ENCODE measurements at places on chromosomes 4 and X.
A peak's percentile ranks its signal among the peaks of the same experiment; 100 is the strongest.

- DNase-seq = no peak
- H3K36me3 ChIP-seq = no peaks in the 10 kb centered on the region
- H3K4me3 ChIP-seq = no peak overlapping the region
- H3K27ac ChIP-seq = no peak overlapping the region
- H3K4me1 ChIP-seq = no peaks in the 10 kb centered on the region
Measured at GRCh38 chrX:55107911-55108310, 19.1 kb downstream of the PAGE2 start.

GRCh38 chr4:26267087-26267486 is 53.7 kb upstream of the RBPJ start:
- DNase-seq = peak; percentile 24
- no peaks in the 10 kb centered on the region for H3K4me1 ChIP-seq
- no peaks in the 10 kb centered on the region for H3K27me3 ChIP-seq
- H3K4me3 ChIP-seq = no peak overlapping the region

DNA sequence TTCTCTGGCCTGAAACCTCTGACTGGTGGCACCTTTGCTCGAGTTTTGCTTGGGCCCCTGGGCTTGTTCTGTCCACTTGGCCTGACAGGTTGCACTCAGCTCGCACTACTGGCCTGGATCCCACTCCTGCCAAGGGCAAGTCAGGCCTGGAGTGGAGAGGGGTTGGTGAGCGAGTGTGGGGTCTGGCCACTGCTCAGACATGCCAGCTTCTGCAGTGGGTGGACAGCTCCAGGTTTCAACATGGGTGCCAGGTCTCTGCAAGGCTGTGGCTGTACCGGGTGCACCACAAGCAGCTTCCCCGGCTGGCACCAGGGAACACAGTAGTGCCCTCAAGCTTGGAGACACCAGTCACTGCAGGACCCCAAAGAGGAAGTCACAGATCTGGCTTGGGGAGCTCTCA is 91.6 kb upstream of the CXorf51A start:
- H3K27ac ChIP-seq = no peak overlapping the region
- H3K27me3 ChIP-seq = no peaks in the 10 kb centered on the region
- no peak for DNase-seq
- H3K4me1 ChIP-seq = no peaks in the 10 kb centered on the region
- no peak overlapping the region for H3K4me3 ChIP-seq

DNA sequence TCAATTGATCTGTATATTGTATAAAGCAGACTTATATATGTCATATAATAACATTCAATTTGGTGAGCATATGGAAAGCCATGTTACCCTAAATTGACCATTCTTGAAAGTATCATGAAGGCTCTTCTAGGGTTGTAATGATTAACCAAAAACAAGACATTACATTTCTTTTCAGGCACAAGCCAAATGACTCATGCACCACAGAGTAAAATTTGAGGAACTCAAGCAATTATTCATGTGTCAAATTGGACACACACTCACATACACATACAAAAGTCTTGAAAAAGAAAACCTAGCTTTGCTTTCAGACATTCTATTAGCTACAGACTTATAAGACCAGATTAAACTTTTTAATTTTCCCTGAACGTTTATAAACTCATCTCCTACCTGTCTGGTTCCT is 146.5 kb upstream of the PCDH18 start:
- H3K4me3 ChIP-seq = no peak overlapping the region
- H3K4me1 ChIP-seq = no peaks in the 10 kb centered on the region
- no peaks in the 10 kb centered on the region for H3K36me3 ChIP-seq
- no peak for DNase-seq
- no peaks in the 10 kb centered on the region for H3K27me3 ChIP-seq
- no peak overlapping the region for H3K27ac ChIP-seq

- H3K27me3 ChIP-seq = no peaks in the 10 kb centered on the region
- no peak overlapping the region for H3K27ac ChIP-seq
Measured at GRCh38 chr4:39715788-39716187, 17.9 kb downstream of the UBE2K start.

DNA sequence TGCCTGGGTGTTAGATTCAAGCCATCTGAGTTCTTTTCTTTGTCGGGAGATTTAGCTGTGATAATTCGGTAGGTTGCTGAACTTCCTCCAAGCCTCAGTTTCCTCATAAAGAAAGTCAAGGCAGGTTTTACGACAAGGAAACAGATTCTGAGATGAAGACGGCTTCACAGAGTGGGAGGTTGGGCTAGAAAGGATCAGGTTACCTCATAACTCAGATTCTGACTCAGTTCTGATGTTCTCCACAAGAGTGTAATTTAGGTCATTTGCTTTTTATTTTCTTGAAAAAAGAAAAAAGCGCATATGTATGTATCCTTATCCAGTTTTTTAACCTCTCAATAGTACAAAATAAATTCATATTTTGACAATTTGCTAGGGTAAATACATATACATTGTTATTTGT is 47.2 kb upstream of the ELOVL6 start:
- H3K36me3 ChIP-seq = no peaks in the 10 kb centered on the region
- no peak overlapping the region for H3K4me3 ChIP-seq
- H3K4me1 ChIP-seq = no peaks in the 10 kb centered on the region
- no peaks in the 10 kb centered on the region for H3K27me3 ChIP-seq

DNA sequence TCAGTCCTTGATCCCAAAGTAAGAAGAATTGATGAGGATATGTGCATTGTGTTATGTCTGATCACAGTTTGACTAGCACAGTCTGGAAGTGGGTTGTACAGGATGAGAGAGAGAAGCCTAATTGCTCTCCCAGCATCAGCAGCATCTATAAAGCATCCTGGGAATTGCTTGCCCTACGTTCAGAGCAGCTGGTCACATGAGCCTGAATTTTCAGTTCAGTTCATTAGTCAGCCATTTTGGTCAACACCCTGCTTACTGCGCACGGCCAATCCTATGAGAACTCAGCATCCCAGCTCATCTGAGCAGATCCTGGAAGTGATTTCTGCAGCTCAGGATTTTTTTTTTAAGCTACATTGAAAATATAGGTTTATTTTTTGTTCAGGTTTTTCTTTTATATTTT is at the start of gene RUFY3:
TSS of gene RUFY3 (plus strand) at position 218 of the 400 bp plus-strand sequence. CDS start 610 bp downstream, outside the sequence.
- H3K4me3 ChIP-seq = peak within 1 kb of the TSS; percentile 47
- DNase-seq = no peak
- no peaks in the 10 kb centered on the region for H3K27me3 ChIP-seq
- H3K27ac ChIP-seq = peak within 1 kb of the TSS; percentile 40
- H3K36me3 ChIP-seq = no peaks in the 10 kb centered on the region

DNA sequence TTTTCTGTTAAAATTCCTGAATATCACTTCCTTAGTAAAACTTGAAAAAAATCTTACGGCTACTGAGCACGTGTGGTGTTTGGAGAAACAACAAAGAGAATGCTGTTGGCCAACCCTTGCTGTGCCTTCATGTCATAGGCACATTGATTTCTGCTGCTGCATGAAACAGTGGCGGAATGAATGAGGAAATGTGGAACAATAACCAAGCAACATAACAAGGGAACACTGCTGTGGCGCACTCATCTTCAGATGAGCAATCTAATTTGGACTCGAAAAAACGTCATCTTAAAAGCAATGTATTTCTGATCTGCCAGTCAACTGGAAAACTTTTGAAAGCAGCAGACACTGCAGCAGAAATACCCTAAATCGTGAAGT is 51.4 kb downstream of the PROM1 start:
- no peak for DNase-seq
- H3K4me3 ChIP-seq = no peak overlapping the region
- no peaks in the 10 kb centered on the region for H3K27me3 ChIP-seq
- H3K27ac ChIP-seq = no peak overlapping the region

GRCh38 chr4:47705326-47705981 is 132.4 kb downstream of the CORIN start:
- no peak overlapping the region for H3K27ac ChIP-seq
- no peak for DNase-seq
- no peaks in the 10 kb centered on the region for H3K4me1 ChIP-seq
- H3K27me3 ChIP-seq = peaks cover 6% of the 10 kb centered on the region
- H3K4me3 ChIP-seq = no peak overlapping the region
- H3K36me3 ChIP-seq = no peaks in the 10 kb centered on the region

- no peaks in the 10 kb centered on the region for H3K27me3 ChIP-seq
- H3K36me3 ChIP-seq = no peaks in the 10 kb centered on the region
- H3K4me3 ChIP-seq = no peak overlapping the region
- DNase-seq = no peak
Measured at GRCh38 chr4:79298484-79298883, 27.4 kb downstream of the NAA11 start.

DNA sequence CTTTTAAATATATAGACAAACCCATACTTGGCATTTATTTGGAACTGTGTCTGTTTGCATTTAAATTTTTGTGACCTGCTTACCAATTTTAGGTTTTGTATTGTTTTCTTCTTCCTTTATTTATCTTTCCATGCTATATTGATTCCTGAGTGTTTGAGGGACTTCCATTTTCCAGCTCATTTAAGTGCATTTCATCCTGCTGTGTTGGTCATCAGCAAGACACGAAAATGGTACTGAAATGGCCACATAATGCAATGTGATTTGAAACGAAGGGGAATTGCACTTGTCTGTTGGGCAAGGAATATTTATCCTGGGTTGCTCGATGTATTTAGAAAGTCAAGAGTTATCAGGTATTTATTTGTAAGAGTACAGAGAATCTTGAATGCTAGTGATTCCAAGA is 524.3 kb upstream of the MAGEB2 start:
- H3K4me3 ChIP-seq = no peak overlapping the region
- peaks cover 7% of the 10 kb centered on the region for H3K27me3 ChIP-seq
- H3K4me1 ChIP-seq = no peaks in the 10 kb centered on the region
- no peak overlapping the region for H3K27ac ChIP-seq
- DNase-seq = no peak

DNA sequence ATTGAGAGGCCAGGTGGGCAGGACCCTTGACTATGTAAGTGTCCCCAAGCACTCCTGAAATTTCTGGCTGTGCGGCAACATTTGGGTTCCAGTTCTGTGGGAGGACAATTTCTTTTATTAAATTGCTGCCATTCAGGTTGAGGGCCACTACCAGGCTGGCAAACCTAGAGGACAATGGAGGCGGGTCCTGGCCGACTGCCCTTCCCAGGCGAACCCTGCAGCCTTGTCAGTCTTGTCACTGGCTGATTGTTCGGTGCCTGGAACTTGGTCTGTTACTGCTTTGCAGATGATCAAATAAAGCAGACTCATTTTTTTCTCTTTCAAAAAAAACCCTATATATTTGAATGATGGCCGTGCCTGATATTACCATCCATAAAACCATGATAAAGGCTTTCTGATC is 6.6 kb upstream of the TMEM128 start:
- no peaks in the 10 kb centered on the region for H3K4me1 ChIP-seq
- H3K4me3 ChIP-seq = no peak overlapping the region
- DNase-seq = no peak
- no peak overlapping the region for H3K27ac ChIP-seq

DNA sequence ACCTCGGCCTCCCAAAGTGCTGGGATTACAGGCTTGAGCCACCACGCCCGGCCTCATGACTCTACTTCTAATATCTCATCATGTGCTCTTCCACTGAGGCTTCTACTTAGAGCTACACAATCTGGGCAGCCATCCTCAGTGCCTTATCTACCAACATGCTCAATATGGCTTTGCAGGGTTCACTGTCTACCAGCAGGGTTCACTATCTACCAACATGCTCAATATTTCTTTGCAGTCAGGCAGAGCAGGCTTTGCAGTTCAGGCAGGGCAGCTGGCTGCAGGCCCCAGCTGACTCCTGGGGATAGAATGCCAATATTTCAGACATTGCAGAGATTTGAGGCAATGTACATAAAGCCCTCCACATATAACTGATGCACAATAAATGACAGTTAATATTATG is 47.5 kb downstream of the PKD2 start:
- no peaks in the 10 kb centered on the region for H3K4me1 ChIP-seq
- no peaks in the 10 kb centered on the region for H3K27me3 ChIP-seq
- H3K4me3 ChIP-seq = no peak overlapping the region
- H3K27ac ChIP-seq = no peak overlapping the region

DNA sequence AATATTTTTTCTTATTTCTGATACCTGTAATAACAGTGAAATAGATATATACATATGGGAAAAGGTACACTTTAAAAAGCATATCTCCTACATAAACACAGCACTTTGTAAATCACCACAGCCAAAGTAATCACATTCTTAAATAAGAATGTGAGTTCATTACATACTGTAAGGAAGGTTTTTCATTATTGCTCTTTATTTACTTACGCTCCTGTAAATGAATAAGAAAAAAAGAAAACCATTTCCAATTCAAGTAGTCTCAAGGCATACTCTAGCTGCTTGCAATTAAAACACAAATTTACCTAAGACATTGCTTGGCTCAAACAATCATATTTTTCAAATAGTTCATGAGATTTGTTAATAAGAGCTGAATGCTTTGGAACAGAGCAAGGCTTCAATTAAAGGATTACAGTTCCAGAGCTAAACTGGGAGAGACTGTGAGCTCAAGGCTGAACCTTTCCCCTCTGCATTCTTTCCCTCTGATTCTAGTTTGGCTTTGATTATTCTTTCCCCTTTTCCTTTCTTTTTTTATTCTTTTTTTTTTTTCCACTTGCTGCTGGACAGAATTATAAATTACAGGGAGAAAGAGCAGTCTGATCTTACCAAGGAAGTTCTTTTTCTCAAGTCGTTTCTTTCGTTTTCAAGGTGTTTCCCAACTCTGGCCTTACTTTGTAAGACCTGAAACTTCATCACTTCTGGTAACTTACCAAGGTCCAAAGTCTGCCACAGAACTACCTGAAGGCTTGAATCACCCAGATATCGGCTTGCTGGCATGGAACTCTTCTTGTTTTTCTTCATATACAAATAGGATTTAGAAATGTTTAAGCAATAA is 278.3 kb downstream of the INPP4B start:
- no peaks in the 10 kb centered on the region for H3K27me3 ChIP-seq
- H3K27ac ChIP-seq = peak overlapping the region; percentile 7
- no peak overlapping the region for H3K4me3 ChIP-seq
- H3K36me3 ChIP-seq = no peaks in the 10 kb centered on the region
- no peaks in the 10 kb centered on the region for H3K4me1 ChIP-seq
- no peak for DNase-seq

DNA sequence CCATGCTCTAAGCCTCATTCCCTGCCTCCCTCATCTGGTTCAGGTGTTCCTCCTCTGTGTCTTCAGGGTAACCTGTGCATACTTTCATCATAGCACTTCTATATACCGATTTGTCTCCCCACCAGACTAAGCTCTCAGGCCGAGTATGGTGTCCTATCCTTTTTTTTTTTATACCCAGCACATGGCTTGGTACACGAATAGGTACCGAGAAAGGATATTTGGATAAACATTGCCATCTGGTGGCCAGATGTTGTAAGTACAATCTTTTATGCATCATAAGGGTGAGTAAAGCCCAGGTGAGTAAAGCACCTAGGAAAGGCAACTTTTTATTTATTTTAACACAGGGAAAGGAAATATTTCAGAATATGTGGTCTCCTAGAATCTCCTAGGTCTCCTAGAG is 68.4 kb downstream of the MID2 start:
- H3K27me3 ChIP-seq = no peaks in the 10 kb centered on the region
- no peaks in the 10 kb centered on the region for H3K36me3 ChIP-seq
- H3K4me1 ChIP-seq = no peaks in the 10 kb centered on the region
- no peak overlapping the region for H3K4me3 ChIP-seq
- DNase-seq = no peak

DNA sequence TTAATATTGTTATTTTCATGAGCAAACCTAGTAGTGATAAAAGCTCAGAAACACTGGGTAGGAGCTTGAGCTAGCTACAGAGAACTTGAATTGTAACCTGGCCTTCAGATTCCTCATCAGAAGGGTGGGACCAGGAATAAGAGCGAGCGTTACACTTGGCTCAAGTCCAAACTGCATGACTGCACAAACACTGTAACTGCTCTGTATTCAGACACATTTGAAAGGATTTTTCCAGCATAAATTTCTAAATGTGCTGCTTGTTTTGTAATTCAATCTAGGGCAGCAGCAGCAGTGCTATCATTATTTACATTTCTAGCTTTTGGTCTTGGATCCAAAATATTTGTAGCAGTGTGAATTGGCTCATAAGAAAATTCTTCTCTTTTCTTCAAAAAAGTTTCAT is 133.0 kb upstream of the TMLHE start:
- no peaks in the 10 kb centered on the region for H3K36me3 ChIP-seq
- H3K27me3 ChIP-seq = no peaks in the 10 kb centered on the region
- no peak overlapping the region for H3K27ac ChIP-seq
- H3K4me3 ChIP-seq = no peak overlapping the region
- no peak for DNase-seq

Measured in breast epithelium (tissue), 4 donors.